ENCODE measurements at places on chromosomes 12 and 14.
A peak's percentile ranks its signal among the peaks of the same experiment; 100 is the strongest.

DNA sequence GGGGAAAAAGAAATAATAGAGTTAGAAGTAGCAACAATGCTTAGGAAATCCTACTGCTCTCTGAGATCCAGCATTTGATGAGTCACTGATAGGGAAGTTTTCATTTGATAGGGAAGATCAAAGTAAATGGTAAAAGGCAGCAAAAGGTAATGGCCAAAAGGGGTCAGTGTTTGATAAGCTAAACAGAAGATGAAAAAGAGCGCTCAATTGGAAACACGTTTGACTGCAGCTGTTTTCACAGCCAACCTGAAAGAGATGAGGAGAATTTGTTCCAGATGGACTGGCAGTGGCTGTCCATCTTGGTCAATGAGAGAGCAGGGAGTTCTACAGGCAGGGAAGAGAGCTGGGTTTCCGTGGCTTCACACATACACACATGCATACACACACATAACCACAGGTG is 264.2 kb downstream of the TMEM132C start:
- DNase-seq: peak; percentile 67

DNA sequence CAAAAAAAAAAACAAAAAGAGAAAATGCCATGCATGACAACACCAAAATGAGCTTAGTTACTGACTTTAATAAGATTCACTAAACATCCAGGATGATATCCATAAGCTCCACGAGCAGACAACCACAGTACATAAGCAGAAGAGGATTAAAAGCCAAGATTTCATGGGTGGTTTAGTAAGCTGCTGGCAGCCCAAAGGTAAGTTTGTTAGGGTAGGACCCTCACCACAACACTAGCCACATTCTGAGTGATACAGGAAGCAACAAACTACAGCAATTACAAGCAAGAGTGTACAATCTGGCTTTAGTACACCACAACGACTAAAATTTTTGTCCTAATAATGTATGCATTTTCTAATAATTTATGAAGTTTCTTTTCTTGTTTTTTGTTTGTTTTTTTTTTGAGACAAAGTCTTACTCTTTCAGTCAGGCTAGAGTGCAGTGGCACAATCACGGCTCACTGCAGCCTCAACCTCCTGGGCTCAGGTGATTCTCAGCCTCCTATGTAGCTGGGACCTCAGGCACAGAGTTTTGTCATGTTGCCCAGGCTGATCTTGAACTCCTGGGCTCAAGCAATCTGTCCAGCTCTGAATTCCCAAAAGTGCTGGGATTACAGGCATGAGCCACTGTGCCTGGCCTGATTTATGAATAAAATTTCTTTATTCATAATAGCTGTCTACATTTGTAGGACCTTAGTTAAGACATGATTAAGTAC is 221.4 kb downstream of the MED13L start:
- DNase-seq: no peak

DNA sequence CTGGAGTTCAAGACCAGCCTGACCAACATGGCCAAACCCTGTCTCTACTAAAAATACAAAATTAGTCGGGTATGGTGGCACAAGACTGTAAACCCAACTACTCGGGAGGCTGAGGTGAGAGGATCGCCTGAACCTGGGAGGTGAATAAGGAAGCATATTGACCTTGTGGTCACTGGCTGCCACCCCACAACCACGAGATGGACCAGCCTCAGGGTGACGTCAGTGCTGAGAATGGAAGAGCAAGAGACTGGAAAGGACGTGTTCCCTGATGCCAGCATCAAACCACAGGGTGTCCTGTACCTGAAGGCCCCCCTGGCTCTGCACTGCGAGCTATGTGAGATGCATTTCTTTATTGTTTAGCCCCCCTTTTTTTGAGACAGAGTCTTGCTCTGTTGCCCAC is 45.9 kb upstream of the BDKRB2 start:
- no peak for DNase-seq

- no peak for DNase-seq
Observed at GRCh38 chr12:97876780-97877179, 414.2 kb downstream of the RMST start.

GRCh38 chr14:83909507-83909906 is 1620.4 kb upstream of the FLRT2 start:
- DNase-seq: no peak

- DNase-seq: no peak
Observed at GRCh38 chr14:73467800-73468199, 9.5 kb upstream of the NUMB start.

GRCh38 chr12:6212086-6212485 is 11.9 kb downstream of the CD9 start:
- no peak for DNase-seq

DNA sequence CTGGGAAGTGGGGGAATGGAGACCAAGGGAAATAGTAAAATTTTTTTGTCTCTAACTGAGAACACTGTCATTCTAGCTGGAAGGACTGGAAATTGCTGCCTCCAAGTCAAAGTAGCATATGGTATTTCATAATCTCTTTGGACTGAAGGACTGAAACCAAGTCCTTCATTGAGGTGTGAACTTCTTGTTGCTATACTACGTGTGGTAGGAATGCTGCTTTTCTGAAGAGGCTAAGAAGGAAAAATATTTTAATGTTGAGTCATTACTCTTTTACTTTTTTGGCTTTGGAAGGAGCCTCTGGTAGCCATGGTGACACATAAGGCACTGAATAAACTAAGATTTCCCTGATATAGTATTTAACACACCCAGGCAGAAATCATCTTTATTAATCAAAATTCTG is 465.4 kb downstream of the NPAS3 start:
- no peak for DNase-seq

DNA sequence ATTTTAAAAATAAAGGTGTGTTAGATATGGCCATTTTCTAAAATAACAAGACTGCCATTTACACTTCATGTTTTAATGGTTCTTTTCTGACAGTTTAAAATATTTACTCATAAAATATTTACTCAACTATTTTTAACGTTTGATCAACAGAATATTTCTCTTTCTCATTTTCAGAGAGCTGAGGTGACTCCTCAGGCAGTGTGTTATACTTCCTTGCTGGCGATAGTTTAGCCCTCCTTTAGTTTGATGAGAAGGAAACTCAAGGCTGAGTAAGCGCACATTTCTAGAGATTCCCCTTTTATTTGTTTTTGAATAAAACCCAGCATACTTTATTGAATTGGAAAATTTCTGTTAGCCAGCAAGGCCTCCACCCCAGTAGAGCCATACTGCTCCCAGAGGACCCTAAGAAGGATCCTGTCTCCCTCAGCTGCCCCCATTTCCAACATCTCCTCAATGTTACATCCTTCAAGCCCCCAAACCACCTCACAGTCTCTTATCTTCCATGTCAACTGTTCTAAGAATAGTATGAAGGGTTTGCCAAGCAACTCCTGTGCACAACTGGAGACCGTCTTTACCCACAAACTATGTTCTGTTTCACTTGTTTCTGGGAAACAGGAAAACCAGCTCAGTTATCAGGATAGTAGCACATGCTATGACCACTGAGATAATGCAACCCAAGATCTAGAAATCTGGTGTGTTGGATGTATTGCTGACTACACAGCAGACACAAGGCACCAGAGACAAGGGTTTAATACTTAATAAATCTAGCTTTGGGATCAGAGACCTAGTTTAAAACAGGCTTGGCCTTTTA is 129.5 kb downstream of the STXBP6 start:
- DNase-seq: no peak

DNA sequence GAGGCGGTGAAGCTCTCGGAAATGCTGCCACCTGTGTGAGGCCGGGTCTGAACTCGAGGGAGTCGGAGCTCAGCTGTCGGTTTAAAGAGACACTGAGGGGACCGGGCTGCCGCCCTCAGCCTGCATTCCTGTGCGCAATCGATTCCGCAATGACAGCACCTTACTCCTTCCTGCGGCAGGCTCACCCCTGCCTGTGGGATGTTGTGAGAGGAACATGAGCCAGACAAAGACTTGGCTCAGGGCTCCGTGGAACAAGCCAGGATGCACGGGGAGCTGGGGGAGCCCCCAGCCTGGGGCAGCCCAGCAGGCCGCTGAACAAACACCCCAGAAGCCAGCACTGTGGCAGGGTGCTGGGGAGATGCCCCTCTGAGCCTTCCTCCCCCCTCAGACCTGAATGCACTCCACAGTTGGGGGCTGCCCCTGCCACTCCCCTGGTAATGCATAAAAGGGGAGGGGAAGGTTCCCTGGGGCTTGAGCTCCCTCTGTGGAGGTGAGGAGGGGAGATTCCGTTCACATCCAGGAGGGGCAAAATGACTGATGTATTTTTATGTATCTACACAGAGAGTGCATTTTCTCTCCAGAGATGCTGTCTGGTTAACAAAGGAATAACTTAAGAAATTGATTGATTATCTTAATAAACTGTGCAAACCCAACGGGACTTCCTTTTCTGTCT is 20.6 kb downstream of the RFLNA start:
- no peak for DNase-seq

DNA sequence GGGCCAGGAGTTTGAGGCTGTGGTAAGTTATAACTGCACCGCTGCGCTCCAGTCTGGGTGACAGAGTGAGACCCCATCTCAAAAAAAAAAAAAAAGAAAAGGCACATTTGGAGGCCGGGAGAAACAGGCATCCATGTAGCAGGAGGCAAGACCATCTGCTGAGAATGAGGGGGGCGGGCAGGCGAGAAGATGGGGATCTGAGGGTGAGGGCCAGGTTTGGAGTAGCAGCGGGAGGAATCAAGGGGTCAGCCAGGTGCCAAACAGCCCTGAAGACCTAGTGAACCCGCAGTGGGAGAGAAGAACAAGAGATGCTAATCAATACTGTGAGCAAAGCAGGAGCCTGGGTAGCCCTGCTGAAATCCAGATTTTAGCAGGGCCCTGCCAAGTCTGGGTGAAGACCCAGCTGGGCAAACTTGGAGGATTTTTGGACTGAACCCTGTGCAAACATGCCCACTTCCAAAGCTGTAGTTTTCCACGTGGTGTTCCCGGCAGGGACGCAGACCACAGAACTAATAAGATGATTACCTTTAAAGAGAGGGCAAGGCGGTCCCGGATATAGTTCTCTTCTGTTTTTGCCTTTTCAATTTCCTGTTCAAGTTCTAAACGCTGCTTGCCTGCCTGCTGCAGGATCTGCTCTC is 61.0 kb downstream of the NIN start:
- no peak for DNase-seq

- peak; percentile 74 for DNase-seq
Observed at GRCh38 chr12:53381731-53382630, 2.0 kb downstream of the SP1 start.

DNA sequence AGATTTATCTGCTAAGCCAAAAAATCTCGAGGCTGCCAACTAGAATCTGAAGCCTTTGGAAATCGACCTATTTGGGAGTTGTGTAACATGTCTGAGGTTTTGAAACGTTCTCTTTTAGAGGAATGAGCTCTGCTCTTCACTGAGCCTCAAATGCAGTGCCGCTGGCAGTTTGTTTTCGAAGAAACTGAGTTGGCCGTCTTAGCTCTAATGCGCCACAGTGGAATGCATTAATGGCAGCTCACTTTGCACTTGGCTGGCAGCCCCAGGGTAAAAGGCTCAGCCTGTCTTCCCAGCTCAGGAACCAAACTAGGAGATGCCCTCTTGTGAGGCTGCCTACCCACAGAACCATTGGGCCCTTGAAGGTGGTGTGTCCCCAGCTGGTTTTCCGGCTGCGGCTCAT is 53.8 kb downstream of the SFSWAP start:
- no peak for DNase-seq

GRCh38 chr12:47744005-47744651 is 14.6 kb downstream of the RAPGEF3 start:
- DNase-seq: peak; percentile 42

DNA sequence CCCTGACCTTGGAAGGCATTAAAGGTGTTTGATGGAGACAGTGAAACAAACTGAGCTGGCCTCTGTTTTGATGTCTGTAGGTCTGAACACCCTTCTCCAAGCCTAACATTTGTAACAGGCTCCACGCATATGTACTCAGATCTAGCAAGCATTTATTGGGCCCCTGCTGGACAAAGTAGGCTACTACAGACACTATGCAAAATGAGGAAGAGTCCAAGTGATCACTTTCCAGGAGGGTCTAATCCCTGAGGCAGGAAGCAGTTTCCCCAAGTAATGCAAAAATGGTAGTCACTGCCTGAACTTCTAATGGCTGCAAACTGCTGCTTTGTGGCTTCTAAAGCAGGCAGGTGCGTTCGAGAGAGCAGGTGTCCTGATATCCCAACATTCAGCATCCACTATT is 405.8 kb downstream of the MED13L start:
- DNase-seq: peak; percentile 71

DNA sequence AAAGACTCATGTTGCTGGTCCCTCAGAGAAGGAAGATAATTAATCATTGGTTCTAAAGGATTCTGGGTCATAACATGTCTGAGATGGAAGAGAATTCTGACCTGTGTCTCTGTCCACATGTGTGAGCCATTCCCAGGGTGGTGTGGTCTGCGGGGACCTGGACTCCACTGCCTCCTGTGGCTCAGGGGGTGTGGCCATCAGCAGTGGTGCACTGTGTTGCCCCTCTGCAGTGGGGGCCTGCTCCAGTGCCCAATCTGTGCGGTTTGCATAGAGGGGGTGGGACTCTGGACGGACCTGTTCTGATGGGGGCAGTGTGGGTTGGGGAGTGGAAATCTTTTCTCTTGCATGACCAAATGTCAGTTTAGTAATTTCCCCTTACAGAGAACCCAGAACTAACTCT is 13.5 kb downstream of the KRT85 start:
- no peak for DNase-seq

- no peak for DNase-seq
Observed at GRCh38 chr14:35934499-35934898, 108.4 kb downstream of the BRMS1L start.

DNA sequence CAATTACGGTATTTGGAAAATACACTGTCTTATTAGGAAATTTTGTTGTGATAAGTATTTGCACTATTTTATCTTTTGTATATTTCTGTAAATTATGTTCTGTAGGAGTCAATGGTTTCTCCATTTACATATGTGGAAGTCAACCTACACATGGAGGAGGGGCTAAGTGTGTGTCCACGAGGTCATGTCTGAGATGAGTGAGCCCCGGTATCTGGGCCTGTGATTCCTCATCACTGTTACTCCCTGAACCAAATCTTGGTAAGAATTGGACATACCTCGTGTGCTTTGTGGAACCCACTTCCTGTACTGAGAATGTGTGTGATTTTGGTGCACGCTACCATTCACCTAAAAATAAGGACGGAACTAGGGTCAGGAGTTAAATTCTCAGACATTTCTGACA is 1105.5 kb downstream of the TMEM121 start:
- DNase-seq: no peak

- no peak for DNase-seq
Observed at GRCh38 chr12:31298922-31299321, 27.0 kb downstream of the SINHCAF start.

DNA sequence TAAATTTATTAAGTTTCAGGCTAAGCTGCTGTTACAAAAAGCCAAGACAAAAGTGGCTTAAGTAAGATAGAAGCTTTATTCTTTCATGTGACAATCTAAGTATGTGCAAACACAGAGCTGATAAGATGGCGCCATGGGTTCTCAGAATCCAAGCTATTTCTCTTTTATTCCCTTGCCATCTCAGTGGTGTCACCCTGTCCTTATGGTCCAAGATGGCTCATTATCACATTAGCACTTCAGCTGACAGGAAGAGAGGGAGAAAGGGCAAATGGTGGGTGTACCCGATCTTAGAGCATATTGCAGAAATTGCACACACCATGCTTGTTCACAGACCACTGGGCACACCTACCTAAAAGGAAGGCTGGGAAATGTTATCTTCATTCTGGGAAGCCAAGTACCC is 211.7 kb downstream of the TMTC2 start:
- no peak for DNase-seq

Data from neural progenitor cell (in vitro differentiated cells).